ENCODE measurements at places on chromosomes 3 and 15.
A peak's percentile ranks its signal among the peaks of the same experiment; 100 is the strongest.

GRCh38 chr3:186361246-186361761, 730 bp downstream of the DGKG start:
- DNase-seq: no peak

DNA sequence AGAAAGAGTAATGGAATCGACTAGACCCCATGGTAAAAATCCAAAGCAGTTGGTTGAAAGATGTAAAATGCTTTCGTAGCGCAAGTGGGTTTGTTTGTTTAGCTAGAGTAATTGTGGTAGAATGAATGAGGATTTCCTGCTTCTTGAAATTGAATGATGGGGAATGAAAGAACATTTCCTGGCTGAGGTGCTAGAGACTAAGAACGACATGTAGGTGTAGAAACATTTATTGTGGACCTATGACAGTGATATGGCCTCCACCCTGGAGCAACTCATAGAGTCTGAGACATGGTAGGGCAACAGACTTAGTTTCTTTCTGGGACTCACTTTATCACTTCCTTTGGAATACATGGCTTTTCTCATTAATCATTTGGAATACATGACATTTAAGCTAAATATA, 467.6 kb upstream of the CFAP20DC start:
- no peak for DNase-seq

- peak; percentile 31 for DNase-seq
Observed at GRCh38 chr3:58237941-58238681, 519 bp downstream of the ABHD6 start.

GRCh38 chr3:15440891-15441290, 13.5 kb downstream of the EAF1 start:
- DNase-seq: peak; percentile 36

DNA sequence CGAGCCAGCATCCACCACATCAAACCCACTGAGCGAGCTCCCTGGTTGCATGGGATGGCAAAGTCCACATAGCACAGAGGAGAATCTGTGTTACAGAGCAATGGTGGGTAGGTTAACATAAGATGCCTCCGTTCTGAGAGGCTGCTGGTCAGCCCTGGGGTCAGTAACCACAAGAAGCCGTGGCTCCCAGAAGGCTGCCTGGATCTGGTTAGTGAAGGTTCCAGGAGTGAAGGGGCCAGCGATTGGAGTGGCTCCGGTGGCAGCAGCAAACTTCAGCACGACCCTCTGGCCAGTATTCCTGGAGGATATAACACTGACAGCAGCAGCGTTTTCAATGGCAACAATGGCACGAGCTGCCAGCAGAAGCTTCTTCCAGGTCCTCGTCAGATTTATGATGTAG, 18.4 kb upstream of the PIGZ start:
- no peak for DNase-seq

DNA sequence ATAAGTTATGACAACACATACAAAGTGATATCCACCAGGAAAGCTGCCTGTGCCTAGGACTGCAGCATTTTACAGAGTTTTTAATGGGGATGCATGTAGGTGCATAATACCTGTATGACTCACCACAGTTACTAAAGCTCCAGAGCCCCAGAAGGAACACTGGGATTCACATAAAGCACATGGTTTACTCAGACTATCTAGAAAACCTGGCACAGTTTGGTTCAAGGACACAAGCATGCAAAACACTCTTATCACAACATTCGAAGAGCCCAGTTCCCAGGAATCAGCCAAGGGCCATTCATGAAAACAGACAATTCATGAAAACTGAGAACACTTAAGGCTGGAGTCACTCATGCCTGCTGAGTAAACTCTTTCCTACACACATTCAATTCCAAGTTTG, 261.0 kb downstream of the PYDC2 start:
- no peak for DNase-seq

DNA sequence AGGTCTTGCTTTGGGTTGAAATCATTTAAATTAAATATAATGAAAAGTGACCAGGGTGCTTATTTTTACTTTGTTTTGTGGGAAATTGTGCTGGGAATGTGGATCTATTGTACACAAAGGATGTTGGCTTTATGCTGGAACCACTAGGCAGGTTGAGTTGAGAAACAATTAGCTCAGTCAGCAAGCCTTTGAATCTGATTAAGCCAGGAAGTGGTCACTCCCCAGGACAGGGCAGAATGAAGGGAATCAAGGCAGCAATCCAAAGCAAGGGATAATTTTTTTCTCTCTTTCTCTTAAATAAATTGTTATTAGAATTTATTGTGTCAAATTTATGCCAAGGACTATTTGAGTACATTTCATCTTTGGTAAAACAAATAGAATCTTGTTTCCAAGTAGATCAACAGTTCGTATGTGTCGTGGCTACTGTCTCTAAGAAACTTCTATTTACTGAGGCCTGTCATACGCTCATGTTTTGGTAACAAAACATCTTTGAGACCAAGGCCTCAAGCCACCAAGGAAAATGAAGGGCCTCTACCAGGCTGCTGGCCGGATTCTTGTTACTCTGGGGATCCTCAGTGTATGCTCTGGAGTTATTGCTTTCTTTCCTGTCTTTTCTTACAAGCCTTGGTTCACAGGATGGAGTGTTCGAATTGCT, at the start of gene TMEM212:
TSS of gene TMEM212 (plus strand) at position 486 of the 655 bp plus-strand sequence. CDS start at position 521, 35 bp downstream.
- no peak for DNase-seq

GRCh38 chr3:139522421-139522820, 17.1 kb downstream of the RBP1 start:
- no peak for DNase-seq

- DNase-seq: peak; percentile 56
Observed at GRCh38 chr3:5122741-5123706, 932 bp downstream of the ARL8B start.

GRCh38 chr3:122217901-122218300, 34.4 kb downstream of the CASR start:
- DNase-seq: no peak

DNA sequence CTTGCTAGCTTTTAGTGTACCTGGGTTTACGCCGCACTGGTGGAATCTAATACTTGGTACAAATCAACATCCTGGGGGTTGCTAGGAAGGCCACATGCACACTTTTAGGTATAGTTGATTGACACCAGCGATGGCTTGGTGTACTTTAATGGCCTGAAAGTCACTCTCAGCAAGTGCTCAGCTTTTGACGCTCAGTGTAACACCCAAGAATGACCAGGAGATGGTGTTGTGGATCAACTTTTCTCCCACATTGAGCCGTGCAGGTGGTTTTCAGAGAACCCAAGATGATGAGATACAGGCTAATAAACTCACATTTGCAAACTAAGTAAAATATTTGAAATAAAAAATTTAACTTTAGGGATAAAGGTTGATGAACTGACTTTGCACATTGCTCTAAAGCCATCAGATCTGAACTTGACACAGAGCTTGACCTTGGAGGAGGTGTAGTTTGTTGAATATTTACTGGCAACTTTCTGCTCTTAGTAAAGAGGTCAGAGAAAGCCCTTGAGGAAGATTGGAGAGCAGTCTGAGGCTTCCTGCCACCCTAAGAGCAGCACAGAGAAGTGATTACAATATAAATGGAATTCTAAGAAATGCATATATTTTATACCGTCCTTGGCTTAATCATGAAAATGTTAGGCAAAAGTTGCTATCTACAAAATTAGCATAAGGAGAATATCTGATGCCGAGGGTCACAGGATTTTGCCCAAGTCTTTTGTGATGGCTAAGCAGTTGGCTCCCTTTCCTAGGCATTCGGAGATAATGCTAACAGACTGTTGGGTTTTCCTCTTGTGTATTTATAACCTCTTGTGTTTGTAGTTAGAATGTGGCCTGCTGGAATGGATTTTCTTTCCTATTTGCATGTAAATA, 143.4 kb upstream of the RASGRP1 start:
- peak; percentile 32 for DNase-seq

- DNase-seq: peak; percentile 28
Observed at GRCh38 chr3:177427540-177427939, 230.3 kb upstream of the TBL1XR1 start.

- no peak for DNase-seq
Observed at GRCh38 chr3:159540882-159541495, 447.6 kb upstream of the IL12A start.
